Stimulated activated CD4-positive, alpha-beta T cell treated with anti-CD3 and anti-CD28 coated beads, Interleukin-15, amount 100 ng/mL, for 48 hours (primary cell): ENCODE measurements at places on chromosomes 13 and 19.

GRCh38 chr13:113819731-113820715 lies 43.9 kb downstream of the GAS6 start:
- DNase-seq, result no peak

DNA sequence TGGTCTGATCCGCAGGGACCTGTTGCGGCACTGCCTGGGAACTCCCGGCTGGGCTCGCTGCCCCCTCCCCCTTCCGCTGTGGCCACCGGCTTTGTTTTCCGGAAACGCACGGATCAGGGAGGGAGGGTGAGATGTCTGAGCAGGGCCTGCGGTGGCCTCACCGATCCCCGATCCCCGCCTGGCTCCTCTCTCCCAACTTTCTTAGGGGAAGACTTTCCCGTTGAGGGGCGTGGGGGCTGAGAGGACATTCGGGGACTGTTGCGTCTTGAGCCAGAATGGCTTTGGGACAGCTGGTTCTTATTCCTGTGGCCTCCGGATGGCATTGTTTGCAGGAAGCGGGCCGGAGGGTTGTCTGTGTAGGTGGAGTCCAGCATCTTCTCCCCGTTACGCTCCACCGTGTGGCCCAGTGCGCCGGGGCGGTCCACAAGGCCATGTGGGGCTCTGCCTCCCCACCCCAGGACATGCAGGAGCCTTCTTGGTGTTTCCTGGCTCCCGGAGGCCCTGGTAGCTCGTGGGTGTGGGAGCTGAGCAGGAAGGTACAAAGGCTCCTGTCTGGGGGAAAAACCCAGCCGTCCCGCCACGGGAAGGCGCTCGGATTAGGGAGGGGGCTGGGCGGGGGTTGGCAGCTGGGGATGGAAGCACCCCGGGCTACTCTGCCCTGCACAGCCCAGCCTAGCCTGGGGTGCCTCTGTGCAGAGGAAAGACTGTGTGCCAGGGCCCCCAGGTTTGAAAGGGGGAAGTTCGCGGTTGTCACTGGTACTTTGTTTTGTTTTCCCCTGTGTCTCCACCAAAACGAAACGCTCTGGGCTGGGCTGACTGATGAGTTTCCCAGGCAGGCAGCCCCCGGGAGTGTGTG lies 1.3 kb downstream of the CSNK1G2 start:
- no peak for DNase-seq

DNA sequence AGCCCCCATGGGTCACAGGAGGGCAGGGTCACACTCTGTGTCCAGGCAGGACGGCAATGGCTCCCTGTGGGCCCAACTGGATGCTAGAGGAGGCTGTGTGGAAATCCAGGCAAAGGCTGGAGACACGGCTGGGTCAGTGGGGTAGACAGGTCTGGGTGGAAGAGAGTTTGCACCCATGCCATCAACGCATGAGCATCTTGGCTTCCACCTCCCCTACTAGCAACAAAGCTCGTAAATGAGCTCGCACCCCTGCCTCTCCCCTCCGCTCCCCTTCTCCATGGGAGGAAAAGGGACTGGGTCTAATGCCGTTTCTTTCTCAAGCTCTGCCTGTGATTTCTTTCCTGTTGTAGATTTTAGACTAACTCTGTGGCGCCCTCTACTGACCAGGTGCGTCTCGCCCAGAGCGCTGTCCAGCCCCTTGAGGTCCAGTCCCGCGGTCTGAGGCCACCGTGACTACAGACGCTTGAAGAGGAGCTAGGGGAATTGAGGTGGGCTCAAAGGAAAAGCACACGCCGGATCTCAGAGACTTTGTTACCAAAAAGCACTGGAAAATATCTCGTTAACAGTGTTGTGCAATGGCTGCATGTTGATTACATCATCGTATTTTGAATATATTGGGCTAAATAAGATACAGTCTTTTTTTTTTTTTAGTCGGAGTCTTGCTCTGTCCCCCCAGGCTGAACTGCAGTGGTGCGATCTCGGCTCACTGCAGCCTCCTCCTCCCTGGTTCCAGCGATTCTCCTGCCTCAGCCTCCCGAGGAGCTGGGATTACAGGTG lies 50.7 kb upstream of the USP29 start:
- no peak for DNase-seq

DNA sequence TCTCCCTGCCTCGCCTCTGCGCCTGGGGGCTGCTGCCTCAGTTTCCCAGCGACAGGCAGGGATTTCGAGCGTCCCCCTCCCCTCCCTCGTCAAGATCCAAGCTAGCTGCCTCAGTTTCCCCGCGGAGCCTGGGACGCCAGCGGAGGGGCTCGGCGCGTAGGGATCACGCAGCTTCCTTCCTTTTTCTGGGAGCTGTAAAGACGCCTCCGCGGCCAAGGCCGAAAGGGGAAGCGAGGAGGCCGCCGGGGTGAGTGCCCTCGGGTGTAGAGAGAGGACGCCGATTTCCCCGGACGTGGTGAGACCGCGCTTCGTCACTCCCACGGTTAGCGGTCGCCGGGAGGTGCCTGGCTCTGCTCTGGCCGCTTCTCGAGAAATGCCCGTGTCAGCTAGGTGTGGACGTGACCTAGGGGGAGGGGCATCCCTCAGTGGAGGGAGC lies 722 bp upstream of the ICAM1 start:
- DNase-seq, result peak; percentile 71

DNA sequence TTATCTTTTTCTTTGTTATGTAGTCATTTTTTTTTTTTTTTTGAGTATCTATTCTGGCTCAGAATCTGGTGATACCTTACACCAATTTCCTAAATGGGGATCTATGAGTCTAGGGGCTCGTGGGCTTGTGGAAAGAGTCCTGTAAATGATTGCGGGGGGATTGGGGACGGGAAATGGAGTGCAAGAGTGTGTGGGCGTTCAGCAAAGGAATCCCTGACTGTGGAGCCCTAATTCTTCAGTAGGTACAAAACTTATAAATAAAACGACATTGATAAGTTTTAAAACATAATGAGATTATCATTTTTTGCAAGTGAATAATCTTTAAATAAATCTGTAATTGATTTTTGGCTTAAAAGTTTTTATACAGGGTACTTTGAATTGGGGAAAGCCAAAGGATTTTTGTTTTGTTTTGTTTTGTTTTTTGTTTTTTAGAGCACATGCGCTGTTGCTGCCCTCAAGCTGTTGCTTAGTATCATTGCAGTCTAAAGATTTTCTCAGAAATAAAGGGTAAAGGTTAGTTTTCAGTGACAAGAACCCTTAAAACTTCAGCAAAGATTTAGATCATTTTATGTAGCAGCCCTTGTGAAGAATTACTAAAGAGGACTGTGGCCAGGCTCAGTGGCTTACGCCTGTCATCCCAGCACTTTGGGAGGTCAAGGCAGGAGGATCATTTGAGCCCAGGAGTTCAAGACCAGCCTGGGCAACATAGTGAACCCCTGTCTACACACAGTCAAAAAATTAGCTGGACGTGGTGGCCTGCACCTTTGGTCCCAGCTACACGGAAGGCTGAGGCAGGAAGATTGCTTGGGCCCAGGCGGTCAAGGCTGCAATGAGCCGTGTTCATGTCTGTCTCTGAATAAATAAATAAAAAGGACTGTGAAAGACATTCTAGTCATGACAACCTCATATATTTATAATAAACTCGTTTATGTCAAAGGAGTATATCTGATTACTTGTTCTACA lies 1.7 kb downstream of the ERCC5 start:
- DNase-seq, result no peak

GRCh38 chr19:35114353-35115176 lies 1.1 kb upstream of the FXYD3 start:
- peak; percentile 41 for DNase-seq

GRCh38 chr13:99282264-99283231 lies 24.4 kb upstream of the GPR18 start:
- no peak for DNase-seq

DNA sequence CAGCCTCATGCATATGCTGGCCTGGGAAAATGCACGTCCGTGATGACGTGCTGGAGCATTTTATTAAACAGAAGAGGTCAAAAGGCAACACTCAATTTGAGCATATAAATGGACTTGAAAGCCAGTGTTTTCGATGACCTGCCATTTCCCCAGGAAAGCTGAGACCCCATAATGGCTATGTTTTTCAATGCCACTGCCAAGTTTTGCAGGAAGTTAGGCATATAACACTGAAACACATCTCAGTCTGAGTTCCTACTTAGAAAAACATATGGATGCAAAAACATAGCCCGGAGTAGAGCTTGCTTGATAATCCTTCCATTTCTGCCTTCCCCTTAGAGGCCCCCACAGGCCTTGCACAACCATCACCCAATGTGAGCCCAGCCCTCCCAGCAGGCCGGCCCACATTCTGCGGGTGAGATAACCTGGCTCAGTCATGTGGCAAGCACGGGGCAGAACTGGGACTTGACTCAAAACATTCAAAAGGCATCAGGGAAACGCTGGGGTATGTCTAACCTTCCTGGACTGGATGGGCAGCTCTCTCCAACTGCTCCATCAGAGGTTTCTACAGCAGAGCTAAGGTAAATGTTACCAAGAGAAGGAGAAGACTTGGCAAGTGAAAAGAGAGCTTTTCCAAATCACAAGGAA lies 24.9 kb downstream of the EPS15L1 start:
- peak; percentile 35 for DNase-seq

- DNase-seq, result no peak
Measured at GRCh38 chr19:54233941-54234340, 8.6 kb downstream of the LILRA6 start.

GRCh38 chr19:33235996-33236350 lies 10.3 kb upstream of the SLC7A10 start:
- DNase-seq, result no peak

- no peak for DNase-seq
Measured at GRCh38 chr19:3099347-3100145, 5.4 kb downstream of the GNA11 start.

- no peak for DNase-seq
Measured at GRCh38 chr19:2617393-2618165, 84.9 kb downstream of the GNG7 start.

GRCh38 chr13:110560601-110561343 lies 750 bp downstream of the RAB20 start:
- no peak for DNase-seq

DNA sequence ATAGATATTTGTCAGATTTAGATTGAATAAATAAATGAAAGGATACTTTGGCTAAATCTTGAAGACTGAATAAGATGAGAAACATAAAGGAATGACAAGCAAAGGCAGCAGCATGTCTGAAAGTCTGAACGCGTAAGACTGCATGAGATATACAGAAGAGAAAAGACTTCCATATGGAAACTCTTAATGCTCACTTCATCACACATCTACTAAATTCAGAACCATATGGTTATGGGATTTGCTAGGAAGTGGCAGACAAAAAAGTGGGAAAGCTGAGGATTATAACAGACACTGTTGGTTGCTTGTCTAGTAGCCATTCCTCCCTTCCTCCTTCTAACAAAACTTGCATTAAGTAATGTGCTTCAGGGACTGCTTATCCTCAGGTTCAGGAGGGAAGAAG lies 446.7 kb downstream of the KCTD12 start:
- no peak for DNase-seq

- DNase-seq, result peak; percentile 98
Measured at GRCh38 chr19:2840794-2841791, at the start of gene ZNF555. Gene ZNF555 (plus strand): TSS chr19:2841475. CDS start chr19:2841573, 98 bp downstream.

DNA sequence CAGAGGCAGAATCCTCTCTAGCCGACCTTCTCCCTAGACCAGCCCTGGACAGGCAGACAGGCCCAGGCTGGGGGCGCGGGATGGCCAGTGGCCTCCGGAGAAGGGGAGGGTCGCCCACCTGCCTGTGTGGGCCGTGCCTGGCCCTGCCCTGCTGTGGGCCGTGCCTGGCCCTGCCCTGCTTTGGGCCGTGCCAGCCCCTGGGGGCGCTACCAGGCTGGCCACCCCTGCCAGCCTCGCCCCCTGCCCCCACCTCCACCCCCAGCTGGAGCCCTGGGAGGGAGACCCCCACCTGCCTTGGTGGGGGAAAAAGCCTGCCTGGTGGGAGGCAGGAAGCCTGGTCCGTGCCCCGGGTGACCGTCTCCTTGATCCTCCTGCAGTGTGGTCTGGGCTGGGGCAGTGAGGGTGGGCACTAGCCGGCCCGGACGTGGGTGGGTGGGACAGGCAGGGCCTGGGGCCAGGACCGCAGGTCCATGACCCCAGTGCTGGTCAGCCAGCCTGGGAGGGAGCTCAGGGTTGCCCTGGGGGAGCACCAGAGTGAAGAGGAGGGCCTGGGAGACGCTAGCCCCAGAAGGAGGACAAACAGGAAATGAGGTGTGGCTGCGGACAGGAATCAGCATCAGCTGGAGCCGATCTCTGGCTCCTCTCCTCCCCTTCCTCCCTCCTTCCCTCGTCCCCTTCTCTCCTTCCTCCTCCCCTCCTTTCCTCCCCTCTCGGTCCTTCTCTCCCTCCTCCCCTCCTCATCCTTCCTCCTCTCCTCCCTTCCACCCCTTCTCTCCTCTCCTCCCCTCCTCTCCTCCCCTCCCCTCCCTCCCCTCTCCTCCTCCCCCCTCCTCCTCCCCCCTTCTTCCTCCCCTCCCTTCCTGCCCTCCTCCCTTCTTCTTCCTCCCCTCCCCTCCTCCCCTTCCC lies 5.1 kb upstream of the MKNK2 start:
- no peak for DNase-seq

DNA sequence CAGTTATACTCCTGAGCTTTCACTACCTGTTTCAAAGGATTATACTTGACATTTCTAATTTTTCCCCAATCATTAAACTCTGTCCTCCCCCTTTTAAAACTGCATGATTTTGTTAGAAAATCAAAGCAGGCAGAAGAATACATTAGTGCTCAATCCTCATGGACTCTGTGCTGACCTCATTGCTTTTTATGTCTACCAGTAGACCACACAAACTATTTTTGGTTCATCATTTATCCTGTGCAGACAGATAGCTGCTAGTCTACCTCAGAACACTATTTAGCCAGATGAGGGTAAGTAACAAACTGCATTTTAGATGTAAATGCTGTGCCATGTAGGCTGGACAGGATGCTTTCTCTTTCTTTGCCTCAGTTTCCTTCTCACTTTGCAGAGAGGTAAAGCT lies 235.9 kb downstream of the DCT start:
- DNase-seq, result no peak

DNA sequence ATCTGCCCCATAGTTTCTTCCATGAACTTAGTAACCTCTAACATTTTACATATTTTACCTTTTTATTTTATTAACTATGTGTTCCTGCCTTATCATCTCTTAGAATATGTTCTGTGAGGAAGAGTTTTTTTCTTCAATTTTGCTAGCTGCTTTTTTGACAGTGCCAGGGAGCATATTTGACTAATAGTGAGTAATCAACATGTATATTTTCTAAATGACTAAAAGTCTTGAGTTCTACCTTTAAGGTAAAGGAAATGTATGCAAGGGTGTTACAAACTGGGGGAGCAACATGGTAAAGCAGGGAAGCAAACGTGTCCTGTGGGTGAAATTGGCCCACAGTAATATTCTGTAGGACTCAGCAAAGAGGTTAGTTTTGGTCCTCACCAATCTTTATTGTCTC lies 165.5 kb downstream of the NBEA start:
- DNase-seq, result no peak

DNA sequence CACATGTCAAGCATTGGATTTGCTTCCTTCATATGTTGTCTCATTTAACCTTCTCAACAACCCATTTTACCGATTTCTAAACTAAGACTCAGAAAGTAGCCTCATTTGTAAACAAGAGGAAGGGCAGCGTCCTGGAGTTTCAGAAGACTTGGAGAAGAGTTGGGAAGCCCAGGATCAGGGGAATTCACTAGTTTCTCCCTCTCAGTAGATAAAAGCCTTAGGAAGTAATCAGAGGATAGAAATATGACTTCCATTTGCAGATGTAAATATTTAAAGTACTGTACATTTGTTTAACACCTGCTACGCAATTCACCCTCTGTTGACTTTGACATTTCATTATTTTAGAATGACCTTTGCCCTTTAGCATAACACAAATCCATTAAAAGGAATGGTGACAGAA lies 216.4 kb downstream of the DCT start:
- no peak for DNase-seq
